A172 (cell line): ENCODE measurements at places on chromosomes 2 and 18.

DNA sequence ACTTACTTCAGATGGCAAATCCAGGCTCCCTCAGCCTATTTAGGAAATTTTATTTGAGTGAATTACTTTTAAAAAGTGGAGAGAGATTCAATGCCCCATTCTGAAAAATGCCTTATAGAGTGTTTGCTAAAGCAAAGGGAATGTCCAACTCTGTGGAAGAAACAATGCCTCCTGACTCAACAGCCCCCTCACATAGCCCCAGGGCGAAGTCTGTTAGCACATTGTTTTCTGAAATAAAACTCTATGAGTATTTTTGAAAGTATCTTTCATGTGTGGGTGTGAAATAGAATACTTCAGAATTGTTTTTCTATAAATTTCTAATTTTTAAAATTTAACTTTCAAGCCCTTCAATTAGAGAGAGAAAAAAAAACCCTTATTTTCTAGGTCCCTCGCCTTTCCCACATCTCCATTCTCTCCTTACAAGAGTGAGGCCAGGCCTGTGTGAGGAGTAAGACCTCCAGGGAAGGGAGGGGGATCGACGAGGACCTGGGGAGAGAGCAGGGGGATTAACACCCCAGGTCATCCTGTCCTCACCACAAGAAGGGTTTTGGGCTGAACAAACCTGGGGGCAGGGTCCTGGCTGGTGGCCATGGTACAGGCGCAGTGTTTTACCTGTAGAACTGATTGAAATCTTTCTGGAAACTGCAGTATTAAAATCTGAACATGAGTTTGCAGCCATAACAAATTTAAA is 141.4 kb downstream of the SNTG2 start:
- no peak for DNase-seq

DNA sequence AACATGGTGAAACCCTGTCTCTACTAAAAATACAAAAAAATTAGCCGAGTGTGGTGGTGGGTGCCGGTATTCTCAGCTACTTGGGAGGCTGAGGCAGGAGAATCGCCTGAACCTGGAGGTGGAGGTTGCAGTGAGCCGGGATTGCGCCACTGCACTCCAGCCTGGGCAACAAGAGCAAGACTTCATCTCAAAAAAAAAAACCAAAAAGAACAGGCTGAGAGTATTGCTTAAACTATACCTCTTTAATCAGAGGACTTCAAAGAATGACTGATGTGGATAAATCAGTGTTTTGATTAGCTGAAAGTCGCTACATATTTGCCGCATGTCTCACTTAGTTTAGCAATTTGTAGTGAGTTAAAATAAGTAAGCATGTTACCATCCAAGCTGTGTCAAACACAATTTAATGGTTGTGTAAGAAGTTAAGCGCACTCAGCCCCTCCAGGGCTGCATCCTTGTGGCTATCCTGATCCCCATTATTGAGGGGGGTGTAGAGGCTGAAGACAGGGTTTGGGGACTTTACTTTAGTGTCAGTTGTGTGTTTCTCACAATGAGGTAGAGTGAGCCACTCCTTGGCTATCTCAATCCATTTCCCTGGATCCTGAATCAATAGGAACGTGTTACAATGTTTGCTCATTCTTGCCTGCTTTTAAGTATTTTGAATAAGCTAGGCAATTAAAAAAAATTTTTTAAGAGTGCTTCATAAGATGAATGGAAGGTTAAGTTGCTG is 11.0 kb upstream of the FARP2 start:
- no peak for DNase-seq

- DNase-seq: no peak
These were observed 12.0 kb downstream of the ALPG start for GRCh38 chr2:232418466-232419244.

GRCh38 chr2:231360401-231360800 is 35.1 kb upstream of the B3GNT7 start:
- no peak for DNase-seq

DNA sequence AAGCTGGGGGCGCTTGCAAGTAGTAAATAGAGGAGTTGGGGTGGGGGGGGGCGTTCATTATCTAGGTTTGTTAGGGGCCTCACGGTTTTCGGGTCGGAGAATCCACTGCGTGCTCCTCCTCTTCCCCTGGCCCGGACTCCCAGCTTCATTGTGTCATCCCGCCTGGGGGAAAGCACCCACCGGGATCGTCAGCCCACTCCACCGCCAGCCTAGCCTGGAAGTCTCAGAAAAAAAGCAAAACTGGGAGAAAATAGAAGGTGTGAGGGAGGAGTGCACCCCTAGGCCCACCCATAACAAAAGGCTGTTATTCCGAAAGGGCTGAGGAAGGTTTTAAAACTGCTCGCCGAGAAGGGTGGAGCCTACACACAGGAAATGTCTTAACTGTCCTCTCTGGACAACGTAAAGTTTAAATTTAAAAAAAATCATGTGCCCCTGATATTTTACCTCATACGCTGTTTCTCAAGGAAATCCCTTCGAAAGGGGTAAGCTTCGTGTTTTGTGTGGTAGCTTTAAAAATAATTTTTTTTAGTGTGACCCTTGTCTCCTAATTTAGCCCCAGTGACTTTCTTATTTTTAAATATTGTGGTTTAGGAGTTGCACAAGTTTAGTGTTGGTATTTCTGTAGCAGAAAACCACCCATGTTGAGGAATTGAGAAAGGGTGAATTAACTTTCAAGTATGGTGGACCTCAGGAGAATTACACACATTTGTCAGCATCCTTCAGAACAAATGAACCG is 104.2 kb downstream of the SPTBN1 start:
- peak; percentile 86 for DNase-seq

- DNase-seq: peak; percentile 96
These were observed 20.0 kb upstream of the CAVIN2 start for GRCh38 chr2:191866675-191867506.

DNA sequence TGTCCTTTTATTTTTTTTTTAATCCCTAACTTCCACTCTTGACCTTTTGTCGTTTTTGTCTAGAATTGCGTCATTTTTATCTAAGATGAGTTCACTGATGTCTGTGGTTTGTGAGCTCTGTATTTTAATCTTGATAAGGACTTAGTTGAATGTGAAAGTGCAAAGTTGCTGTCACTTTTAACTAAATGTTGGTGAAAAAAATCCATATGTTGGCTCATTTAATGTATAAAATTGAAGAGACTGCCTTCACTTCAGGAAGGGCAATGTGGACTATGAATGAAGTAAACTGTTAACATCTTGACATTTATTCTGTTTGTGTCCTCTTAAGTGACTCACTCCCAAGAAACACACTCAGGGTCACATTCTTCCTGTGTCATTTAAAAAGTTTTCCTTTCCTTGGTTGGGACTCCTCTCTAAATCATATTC is 256.6 kb upstream of the RASGRP3 start:
- peak; percentile 48 for DNase-seq

GRCh38 chr18:26227051-26227670 is 916 bp downstream of the TAF4B start:
- no peak for DNase-seq

- DNase-seq: no peak
These were observed 317.3 kb downstream of the DCDC2C start for GRCh38 chr2:4020649-4021048.

- DNase-seq: no peak
These were observed 483.9 kb upstream of the DDX18 start for GRCh38 chr2:117330641-117331040.

DNA sequence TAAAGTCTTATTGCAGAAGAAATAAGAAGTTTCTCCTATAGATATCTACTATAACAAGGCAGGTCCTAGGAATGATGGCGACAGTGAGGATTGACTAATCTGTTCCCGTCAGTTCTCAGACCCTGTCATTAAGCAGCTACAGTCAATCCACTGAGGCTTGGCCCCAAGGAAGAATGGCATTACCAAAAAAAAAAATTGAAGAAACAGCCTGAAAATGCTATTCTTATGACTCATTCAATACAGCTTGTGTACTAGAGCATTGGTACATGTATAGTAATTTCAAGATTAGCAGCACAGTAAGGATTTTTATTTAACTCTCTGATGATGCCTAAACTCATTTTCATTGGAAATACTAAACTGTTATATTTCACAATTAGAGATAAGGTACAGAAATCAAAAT is 1096.1 kb upstream of the NXPH2 start:
- no peak for DNase-seq

DNA sequence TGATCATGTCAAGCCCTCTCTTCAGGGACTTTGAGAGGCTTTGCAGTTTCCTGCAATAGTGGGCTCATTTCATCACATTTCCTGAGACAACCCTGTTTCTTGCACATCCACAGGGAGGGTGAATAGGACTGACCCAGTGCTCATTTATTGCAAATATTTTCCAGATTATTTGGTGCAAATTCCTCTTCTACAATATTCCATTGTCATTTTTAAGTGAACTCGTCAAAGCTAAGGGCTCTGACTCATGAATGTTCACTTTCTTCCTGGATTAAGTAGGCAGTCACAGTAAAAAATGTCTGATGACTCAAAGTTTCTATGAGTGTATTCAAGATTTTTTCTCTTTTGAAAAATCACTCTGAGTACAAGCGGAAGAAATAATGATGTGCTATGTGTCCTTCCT is 225.5 kb upstream of the GALNT5 start:
- peak; percentile 92 for DNase-seq

GRCh38 chr18:23704806-23705205 is 15.6 kb downstream of the LAMA3 start:
- no peak for DNase-seq

- DNase-seq: peak; percentile 54
These were observed 748.9 kb upstream of the NXPH2 start for GRCh38 chr2:139529080-139529479.

- no peak for DNase-seq
These were observed 444.8 kb downstream of the EIPR1 start for GRCh38 chr2:2932692-2933305.

DNA sequence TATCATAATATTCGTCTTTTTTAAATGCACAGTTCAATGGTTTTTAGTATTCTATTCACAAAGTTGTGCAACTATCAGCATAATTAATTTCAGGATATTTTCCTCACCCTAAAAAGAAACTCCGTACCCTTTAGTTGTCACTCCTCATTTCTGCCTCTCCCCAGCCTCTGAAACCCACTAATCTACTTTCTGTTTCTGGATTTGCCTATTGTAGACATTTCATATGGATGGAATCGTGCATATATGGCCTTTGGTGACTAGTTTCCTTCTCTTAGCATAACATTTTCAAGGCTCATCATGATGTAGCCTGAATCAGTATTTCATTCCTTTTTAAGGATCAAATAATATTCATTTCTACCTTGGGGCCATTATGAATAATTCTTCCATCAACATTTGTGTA is 18.5 kb downstream of the NEURL3 start:
- no peak for DNase-seq

DNA sequence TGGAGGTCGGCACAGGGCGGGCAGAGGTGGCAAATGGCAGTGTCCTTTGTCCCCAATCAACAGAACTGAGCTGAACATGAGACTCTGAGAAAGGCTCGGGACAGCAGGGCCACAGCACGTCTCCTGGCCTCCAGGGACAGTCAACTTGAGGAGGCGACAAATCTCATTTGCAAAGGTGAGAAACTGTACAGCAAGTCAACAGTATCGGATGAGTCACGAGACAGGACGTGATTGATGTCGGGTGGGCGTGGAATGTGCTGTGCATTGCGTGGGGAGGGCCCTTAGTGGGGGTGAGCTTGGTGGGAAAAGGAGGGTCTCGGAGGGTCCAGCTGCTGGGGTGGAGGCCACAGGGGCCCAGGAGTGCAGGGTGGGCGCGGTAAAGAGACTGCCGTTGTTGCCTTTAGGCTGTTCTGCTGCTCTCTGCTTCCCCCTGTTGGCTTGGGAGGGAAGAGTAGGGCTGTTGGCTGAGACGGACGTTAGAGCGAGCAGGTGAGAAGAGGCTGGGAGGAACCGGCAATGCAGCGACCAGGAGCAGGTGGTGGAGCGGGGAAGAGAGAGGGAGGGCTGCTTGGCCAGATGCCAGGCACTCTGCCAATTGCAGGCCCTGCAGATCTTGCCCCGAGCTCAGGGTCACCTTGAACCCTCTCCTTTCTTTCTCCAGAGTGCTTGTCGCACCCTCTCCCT is 164.3 kb downstream of the BCL2 start:
- DNase-seq: no peak

- DNase-seq: no peak
These were observed 401.9 kb downstream of the NBAS start for GRCh38 chr2:15159206-15159605.

DNA sequence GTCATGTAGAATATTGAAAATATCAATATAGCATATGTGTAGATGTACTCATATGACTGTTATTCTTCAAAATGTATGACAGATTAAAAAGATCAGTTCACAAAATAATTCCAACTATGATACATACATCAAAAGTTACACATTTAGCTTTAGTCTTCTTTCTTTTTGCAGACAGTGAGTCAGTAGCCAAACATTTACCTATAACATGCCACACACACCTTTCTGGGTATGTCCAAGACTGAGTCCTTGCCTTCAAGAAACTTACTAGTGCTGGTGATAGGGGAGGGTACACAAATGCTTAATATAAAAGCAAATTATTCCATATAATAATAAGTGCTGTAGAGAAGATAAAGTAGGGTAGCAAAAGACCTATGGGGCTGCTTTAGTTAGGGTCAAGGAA is 152.9 kb upstream of the WDSUB1 start:
- DNase-seq: no peak

DNA sequence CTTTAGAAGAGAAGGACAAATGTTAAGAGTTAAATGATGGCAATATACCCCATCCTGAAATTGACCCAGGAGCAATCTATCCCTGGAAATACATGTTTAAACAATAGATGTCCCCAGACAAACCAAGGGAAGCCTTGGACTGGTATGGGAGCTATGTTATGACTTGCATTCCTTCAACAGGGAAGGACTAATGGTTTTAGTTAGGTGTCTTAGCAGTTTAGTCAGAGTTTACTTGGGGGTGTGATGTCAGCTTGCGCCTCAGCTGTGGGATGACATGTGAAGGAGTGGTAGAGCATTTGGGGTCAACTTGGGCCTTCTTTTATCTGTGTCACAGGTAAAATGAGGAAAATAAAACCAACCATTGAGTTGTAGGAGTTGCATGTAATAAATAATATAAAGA is 36.8 kb downstream of the SPC25 start:
- no peak for DNase-seq

DNA sequence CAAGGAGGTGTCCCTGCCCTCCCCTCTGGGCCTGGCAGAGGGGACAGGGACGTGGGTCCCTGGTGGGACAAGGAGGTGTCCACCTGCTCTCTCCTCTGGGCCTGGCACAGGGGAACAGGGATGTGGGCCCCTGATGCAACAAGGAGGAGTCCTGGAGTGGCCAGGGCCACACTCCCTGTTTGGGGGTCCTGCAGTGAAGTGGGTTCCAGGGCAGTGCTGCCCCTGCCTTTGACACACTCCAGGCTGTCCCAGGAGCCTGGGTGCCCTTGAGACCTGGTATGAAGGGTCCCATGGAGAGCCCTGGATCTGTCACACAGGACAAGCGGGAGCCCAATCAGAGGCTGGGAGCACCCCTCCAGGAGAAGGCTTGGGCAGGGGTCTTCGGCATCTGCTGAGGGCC is 75.8 kb upstream of the GPC1 start:
- no peak for DNase-seq

DNA sequence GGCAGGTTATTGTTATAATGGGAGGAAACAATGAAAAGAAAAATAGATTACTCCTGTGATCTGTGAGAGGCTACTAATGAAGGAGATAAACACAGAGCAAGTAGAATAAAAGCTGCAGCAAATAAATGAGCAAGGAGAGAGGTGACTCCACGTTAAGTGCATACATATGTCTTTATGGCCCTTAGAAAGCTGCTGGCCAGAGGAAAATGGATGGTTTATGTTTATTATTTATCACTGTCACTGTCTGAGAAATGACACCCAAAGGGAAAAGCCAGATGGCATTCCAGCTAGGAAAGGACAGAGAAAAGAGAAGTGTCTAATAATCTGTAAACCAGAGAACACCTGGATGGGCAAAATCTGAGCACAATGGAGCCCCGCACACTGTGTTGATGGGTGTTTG is 122.9 kb upstream of the DDX18 start:
- DNase-seq: no peak
